Hindlimb muscle (tissue), 1 donor: ENCODE measurements at places on chromosomes 4 and X.
A peak's percentile ranks its signal among the peaks of the same experiment; 100 is the strongest.

DNA sequence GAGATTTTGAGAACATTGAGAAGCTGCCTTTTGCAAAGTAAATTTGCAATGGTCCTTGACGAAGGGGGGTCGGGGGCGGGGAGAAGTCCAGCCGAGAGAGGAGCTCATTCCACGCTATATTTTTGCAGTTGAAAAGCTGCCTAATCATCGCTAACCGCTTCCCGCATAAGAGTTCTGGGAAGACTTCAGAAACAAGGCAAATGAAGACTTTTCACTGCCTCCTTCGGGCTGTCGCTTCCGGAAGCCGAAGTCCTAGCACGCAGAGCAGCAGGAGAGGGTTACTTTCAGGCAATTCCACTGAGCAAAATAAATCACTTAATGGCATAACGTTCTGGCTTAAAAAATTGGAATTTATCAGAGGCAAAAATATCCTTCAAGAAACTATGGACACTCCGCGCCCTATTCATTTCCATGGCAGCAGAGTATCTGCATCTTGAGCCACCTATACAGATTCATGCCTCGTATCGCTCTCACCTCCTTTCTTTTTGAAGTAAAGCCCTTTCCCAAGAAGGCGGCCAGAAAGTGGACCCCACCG, 2.6 kb upstream of the LRAT start:
- no peak for DNase-seq

DNA sequence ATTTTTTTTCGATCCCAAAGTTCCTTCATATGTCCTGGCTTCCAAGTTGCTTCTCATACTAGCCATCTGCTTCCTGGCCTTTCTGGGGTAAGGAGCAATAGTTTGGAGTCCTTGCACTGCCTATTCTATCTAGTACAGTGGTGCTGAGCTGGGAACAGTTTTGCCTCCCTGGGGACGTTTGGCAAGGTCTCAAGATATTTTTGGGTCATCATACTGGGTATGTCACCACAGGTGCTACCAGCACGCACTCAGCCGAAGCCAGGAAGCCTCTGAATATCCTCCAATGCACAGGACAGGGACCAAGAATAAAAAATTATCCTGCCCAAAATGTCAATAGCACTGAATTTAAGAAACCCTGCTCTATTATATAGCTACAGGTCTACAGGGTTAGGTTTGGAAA, 35.4 kb upstream of the TMSB15B start:
- DNase-seq: no peak

GRCh38 chr4:54683616-54684346, 26.0 kb downstream of the KIT start:
- no peak for DNase-seq

- no peak for DNase-seq
These were observed 2.8 kb downstream of the MXD4 start for GRCh38 chr4:2259036-2259540.

GRCh38 chr4:54384563-54384962, 155.5 kb downstream of the PDGFRA start:
- DNase-seq: no peak

- DNase-seq: peak; percentile 80
These were observed 1.6 kb upstream of the PDGFRA start for GRCh38 chr4:54227256-54228055.

GRCh38 chr4:78612398-78613178, 61.0 kb downstream of the ANXA3 start:
- no peak for DNase-seq

GRCh38 chrX:55778322-55778721, 60.8 kb downstream of the RRAGB start:
- DNase-seq: no peak

- no peak for DNase-seq
These were observed 279.9 kb upstream of the TET2 start for GRCh38 chr4:104866809-104867208.

- DNase-seq: no peak
These were observed 486.1 kb upstream of the POU3F4 start for GRCh38 chrX:83022020-83022419.

DNA sequence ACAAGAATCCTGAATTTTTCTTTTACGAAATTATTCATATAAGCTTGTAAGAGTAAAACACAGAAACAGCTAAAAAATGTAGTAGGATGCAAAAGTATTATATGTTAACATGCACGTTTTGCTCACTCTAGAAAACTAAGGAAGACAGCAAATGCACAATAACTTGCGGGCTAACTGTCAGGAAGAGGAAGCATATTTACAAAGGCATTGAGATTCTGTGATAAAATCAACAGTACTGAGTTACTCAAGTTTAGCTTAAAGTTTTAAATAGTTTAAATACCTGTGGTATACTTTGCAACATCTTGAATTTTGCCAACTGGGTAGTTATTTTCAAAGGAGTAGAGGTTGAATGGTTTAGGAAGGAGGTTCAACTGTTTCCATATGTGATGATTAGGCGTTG, 37.0 kb downstream of the SH2D1A start:
- no peak for DNase-seq

GRCh38 chr4:168362025-168362401, 43.5 kb upstream of the DDX60 start:
- no peak for DNase-seq

DNA sequence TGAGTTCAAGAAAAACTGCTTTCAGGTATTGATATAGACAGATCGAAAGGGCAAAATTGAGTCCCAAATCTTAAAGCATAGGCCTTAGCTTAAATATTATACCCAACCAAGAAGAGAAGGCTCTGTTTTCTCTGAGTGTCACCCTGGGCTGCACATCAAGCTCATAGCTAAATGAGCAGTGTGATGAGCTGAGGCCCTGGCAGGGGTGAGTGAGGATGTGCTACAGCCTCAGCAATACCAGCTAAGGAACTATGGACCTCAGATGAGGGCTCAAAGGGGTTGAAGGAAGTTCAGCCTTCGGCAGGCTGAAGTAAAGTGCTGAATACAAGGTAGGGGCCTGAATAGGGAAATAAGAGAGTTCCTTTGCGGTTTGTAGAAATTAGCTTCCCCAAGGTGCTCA, 79.3 kb downstream of the FAM114A1 start:
- no peak for DNase-seq

- no peak for DNase-seq
These were observed 95.8 kb downstream of the SH3KBP1 start for GRCh38 chrX:19791562-19791961.

DNA sequence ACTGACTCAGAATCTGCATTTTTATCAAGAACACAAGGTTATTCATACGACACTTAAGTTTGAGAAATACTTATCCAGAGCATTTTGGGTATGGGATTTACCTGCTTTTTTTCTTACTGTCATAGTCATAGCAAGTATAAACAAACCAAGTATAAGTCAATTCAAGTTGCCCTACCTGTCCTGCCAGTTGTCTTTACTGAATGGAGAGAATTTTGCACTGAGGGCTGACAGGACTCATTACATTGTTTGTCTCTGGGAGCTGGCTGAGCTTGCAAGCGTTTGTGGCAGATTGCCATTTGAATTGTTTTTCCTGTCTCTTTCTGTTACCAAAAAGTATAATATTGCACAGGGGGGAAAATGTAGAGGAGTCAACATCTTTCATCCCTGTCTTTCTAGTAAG, 278.9 kb upstream of the MAGEC2 start:
- DNase-seq: no peak

DNA sequence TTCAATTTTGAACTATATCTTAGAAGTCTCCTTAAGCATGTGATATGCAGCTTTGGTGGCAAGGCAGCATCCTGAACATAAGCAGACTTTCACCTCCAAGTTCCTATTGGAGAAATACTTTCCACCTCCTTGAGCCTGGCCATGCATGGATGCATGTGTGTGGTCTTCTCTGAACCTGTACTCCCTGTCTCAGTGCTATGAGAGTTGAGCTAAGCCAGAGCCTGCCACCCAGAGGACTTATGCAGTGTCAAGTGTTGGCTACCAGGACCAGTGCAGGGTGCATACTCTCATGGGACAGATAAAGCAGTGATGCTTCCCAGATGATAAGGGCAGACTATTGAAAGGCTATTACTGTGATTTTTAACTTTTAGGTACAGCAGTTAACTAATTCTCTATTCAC, 105.6 kb downstream of the TSPAN7 start:
- no peak for DNase-seq

GRCh38 chrX:123959281-123960063, 2.0 kb upstream of the STAG2 start:
- no peak for DNase-seq
